NAMALWA (cell line): ENCODE measurements at places on chromosomes 2 and 18.

- DNase-seq, result no peak
Observed at GRCh38 chr18:64872710-64873458, 724.0 kb upstream of the LINC00305 start.

GRCh38 chr2:235958931-235959410 lies 209.2 kb downstream of the GBX2 start:
- no peak for DNase-seq

DNA sequence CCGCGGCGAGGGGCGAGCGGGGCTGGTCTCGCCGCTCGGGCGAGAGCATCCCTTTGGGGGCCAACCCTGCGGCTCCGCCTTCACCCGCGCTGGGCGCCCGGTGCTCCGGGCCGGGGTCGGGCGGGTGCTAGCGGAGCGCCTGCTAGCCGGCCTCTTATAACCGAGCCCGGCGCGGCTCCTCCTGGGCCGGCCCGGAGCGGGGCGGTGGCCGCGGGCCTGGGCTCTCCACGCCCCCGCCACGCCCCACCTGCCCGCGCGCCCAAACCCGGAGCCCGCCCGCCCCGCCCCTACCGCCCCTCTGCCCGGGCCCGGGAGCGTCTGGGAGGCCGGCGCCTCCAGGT lies at the start of gene FOXI3:
FOXI3 (minus strand) TSS at position 129 of the 341 bp plus-strand sequence. CDS start 158 bp downstream, outside the sequence.
- no peak for DNase-seq

DNA sequence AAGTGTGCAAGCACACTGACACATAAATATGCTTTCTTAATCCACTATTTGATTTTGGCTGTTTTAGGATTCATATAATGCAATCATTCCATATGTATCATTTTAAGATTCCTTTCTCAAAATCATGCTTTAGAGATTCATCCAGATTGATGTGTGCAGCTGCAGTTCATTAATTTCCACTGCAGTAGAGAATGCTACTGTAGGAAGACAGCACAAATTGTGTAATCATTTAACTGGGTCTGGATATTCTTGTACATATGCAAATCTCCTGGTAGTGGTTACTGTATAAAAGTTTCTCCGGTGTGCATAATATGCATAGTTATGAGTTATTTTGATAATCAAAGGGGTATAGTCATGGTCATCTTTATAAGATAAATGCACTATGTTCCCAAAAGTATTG lies 502.5 kb upstream of the ACVR2A start:
- DNase-seq, result no peak

DNA sequence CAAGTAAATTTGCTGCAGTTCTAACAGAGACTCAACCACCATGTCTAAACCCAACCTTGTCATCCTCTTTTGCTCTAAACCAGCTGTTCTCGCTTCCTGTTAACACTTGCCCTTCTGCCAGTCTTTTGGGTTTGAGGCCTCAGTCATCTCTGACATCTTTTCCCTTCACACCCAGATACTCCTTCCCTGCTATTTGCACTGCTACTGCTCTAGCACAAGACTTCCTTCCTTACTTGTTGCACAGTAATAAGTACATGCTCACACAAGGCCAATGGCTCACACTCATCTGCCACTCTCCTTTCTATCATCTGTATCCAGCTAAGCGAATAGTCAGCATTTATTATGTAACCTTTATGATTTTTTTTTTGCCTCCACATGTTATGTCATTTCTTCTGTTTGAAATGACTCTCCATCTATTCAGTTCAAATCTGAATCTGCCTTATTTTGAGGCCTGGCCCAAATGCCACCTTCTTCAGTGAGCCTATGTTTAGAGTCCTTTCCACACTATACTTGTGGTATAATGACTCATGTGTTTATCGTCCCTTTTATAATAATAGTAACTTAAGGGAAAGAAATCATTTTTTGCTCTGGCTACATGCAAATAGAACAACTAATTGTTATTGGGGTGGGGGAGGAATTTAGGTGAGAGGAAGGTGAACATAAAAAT lies 22.5 kb upstream of the CDKL4 start:
- DNase-seq, result peak; percentile 68

GRCh38 chr2:111176867-111177266 lies 56.2 kb downstream of the BCL2L11 start:
- DNase-seq, result no peak

GRCh38 chr2:43563679-43564078 lies 32.2 kb downstream of the THADA start:
- DNase-seq, result no peak

DNA sequence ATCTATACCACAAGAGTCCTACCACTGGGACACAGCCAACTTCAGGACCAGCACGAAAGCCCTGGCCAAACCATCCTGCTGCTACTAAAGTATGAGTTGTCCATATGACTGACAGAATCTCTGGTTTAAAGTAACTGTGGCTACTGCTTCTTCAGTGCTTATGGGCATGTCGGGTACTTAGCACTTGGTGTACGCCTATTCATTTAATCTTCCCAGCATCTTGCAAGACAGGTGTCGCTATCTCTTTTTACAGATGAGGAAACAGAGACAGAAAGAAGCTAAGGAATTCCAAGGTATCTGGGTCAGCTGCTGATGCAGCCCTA lies 203.4 kb upstream of the ID2 start:
- peak; percentile 32 for DNase-seq

DNA sequence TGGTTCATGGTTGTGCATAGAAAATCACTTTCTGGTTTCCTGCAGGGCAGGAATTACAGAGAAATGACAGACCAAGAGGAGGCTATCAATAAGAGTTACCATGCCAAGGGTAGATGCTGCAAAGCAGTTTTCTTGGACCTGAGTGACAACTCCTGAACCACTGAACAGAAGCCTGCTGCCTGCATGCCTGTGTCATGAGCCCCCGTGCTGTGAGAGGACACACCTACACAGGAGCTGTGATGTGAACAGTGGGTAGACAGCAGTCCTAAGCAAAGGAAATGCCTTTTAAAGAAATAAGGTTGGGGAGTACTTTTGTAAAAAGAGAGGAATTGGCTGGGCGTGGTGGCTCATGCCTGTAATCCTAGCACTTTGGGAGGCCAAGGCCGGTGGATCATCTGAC lies 54.2 kb upstream of the CREB1 start:
- DNase-seq, result no peak

- DNase-seq, result no peak
Observed at GRCh38 chr2:181008407-181008806, 28.0 kb downstream of the UBE2E3 start.

- DNase-seq, result no peak
Observed at GRCh38 chr2:132373391-132374135, 43.0 kb upstream of the GPR39 start.

GRCh38 chr2:40287195-40287594 lies 164.7 kb downstream of the SLC8A1 start:
- DNase-seq, result no peak

- DNase-seq, result no peak
Observed at GRCh38 chr2:46076875-46077274, 220.3 kb upstream of the EPAS1 start.

GRCh38 chr2:163641986-163642385 lies 93.8 kb downstream of the FIGN start:
- no peak for DNase-seq

DNA sequence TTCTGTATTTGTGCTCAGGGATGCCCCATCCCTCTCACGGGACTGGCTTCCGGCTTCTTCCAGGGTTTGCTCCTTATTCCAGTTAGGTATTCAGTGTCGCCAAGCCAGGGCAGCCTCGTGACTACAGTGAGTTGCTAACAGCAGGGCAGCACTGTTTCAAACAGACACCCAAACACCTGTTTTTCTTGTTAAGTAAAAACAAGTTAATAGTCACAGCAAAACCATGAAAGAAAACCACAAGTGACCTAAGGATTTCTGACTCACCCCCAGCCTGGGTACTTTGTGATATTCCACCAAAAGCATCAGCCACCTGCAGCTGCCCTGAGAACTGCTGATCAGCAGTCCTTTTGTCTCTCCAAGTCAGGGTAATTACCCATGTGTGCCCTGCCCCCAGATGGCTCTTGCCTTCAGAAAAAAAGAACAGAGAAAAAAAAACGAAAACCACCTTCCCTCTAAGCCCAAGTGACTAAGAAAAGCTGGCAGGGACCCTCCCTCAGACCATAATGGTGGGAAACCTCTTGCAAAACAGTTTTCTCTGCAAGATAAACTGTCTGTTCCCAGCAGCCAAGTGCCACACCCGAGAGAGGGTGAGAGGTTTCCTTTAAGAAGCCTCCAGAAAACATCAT lies 178.2 kb downstream of the ANAPC1 start:
- DNase-seq, result peak; percentile 98

DNA sequence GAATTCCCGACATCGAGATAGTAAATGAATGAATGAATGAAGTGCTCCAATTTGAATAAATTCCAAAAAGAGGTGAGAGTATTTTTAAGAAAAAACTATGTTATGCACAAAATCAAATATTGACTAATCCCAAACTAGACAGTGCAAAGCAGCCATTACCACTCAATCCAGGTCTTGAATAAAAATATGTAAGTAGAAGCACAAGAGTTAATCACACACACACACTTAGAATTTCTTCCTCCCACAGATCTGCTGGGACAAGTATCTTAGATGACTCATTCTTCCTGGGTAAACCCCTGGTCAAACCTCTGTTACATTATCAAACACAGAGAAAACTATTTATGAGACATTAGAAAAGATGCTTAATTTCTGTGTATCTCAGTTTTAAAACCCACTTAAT lies 102.0 kb downstream of the PLA2R1 start:
- DNase-seq, result no peak

DNA sequence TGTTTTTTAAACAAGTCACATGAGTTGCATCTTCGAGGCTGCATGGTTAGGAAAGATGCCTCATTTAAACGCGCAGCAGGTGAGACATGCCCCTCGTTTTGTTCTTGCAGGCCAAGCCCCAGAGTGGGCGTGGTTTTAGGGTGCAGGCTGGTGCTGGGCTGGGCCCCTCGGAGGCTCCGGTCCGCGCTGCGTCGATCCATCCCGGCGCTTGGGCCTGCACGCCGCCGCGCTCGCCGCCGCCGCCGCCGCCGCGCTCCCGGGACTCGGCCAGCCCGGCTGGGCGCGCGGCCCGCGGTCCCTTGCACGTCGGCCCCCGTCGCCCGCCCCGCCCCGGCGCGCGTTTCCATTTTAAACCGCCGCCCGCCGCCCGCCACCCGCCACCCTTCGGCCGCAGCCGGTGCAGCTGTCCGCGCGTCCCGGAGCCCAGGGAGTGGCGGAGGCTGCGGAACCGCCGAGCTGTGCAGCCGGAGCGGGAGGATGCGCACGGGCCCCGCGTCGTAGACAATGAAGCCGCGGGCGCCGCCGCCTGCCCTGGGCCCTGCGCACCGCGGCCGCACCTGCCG lies 175.5 kb downstream of the AGAP1 start:
- DNase-seq, result no peak

GRCh38 chr2:70752396-70752795 lies 15.6 kb downstream of the ADD2 start:
- DNase-seq, result no peak

- no peak for DNase-seq
Observed at GRCh38 chr2:205964111-205964761, 121.7 kb downstream of the INO80D start.

- DNase-seq, result no peak
Observed at GRCh38 chr2:9228781-9229469, 22.3 kb downstream of the ASAP2 start.

GRCh38 chr18:50649821-50650220 lies 89.9 kb downstream of the MAPK4 start:
- DNase-seq, result no peak

GRCh38 chr18:59429608-59430007 lies 70.5 kb upstream of the LMAN1 start:
- no peak for DNase-seq

DNA sequence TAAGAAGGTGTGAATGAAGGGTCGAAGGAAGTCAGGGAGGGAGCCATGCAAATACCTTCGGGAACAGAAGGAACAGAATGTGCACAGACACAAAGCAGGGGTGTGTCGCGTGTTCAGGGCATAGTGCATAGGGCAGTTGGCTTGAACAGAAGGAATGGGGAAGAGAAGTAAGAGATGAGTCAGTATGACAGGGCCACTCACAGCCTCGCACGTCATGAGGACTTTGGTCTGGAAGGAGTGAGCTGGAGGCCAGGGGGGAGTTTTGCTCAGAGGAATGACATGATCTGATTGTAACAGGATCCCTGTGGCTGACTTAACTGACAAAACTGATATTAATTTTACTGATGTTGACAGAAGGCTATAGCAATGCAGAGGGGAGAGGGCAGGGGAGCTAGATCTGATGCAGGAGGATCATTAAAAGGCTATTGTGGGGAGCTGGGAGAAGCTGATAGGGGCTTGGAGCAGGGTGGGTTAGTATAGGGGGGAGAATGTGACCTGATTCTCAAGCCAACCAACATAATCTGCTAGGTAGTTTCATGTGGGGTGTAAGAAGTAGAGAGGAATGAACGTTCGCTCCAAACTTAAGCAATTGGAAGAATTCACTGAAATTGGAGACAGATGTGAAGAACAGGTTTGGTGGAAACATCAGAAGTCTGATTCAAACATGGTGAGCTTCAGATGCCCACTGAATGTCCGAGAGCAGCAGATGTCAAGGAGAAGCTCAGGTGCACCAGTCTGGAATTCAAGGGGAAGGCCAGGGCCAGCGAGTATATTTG lies 60.4 kb upstream of the COPS8 start:
- DNase-seq, result no peak

GRCh38 chr2:120134263-120134662 lies 88.9 kb downstream of the TMEM185B start:
- DNase-seq, result no peak

- peak; percentile 37 for DNase-seq
Observed at GRCh38 chr2:55269645-55269990, 587 bp upstream of the MTIF2 start.

DNA sequence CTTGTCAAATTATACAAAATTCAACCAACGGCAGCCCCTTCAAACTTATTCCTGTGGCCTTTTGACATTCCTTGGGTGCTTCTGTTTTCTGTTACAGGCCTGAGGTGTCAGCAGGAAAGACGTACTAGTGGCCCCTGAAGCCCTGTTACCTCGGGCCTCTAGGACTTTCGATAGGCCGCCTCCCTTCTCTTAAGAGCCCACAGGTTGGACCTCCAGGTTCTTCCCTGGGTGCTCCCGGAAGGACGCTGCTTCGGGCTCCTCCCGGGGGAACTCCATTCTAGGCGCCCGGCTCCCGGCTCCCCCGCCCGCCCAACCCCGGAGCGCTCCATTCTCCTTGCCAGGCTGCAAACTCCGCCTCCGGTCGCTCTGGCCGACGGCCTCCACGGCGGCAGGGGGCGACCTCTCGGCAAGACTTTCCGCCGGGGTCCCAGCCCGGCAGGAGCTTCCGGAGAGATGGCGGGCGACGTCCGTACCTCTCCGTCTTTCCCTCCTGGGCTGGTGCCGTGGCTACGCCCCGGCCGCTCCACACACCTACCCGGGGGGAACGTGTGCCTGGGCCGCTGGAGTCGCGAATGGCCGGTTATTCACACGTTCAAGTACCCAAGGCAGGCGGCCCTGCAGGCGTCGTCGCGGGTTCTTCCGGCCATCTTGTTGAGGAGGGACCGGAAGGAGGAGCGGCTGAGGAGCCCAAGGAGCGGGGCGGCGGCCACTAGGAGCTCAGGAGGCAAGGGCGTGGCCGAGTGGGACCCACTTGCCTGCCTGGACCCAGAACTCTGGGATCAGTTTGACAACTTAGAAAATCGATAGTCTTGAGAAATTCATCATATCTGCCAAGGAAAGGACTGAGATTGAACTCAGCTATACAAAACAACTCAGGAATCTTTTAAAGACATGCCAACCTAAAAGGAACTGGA lies 27.5 kb downstream of the BOLA3 start:
- DNase-seq, result no peak
